Temporal lobe (tissue), 4 donors: ENCODE measurements at places on chromosomes 5 and 9. TPM values are rescaled to one million over a fixed set of nuclear protein-coding genes. Genes with fewer than 3 reads are reported as not detected.

Gene BOD1
- 44.5 TPM for total RNA-seq

Gene HACD4
- total RNA-seq: 0.49 TPM

Gene PCDH1
- total RNA-seq: 49.2 TPM

Gene SLC6A19
- under 0.01 TPM for total RNA-seq

Gene LCN12
- total RNA-seq: 0.74 TPM

Gene STOML2
- total RNA-seq: 27.5 TPM

Gene TARS1
- total RNA-seq: 87.3 TPM

Gene NFIL3
- 29.5 TPM for total RNA-seq

Gene PDLIM4
- 6.9 TPM for total RNA-seq

Gene IFNA21
- total RNA-seq: not detected

Gene CACNA1B
- total RNA-seq: 30.2 TPM

Gene CDK9
- total RNA-seq: 40.1 TPM

Gene PIK3R1
- 114 TPM for total RNA-seq

Gene KCNN2
- total RNA-seq: 15.0 TPM

Gene BRINP1
- 26.1 TPM for total RNA-seq

Gene ACOT12
- total RNA-seq: 0.98 TPM

Gene AFAP1L1
- total RNA-seq: 5.2 TPM

Gene DNAH5
- 3.7 TPM for total RNA-seq

Gene CCL27
- total RNA-seq: 0.25 TPM

Gene SAXO1
- under 0.01 TPM for total RNA-seq

Gene CDH18
- 6.4 TPM for total RNA-seq

Gene EIF4EBP3
- not detected for total RNA-seq

Gene GRIA1
- 184 TPM for total RNA-seq

Gene MAMDC2
- total RNA-seq: 2.5 TPM

Gene OMD
- total RNA-seq: 3.7 TPM

Gene DOCK2
- 2.0 TPM for total RNA-seq

Gene IFNE
- not detected for total RNA-seq

Gene NTNG2
- 4.9 TPM for total RNA-seq

Gene CER1
- total RNA-seq: not detected

Gene IQGAP2
- total RNA-seq: 20.7 TPM

Gene DBH
- not detected for total RNA-seq

Gene FUT7
- total RNA-seq: not detected

Gene MARCOL
- total RNA-seq: not detected

Gene DND1
- 0.74 TPM for total RNA-seq

Gene NKD2
- total RNA-seq: 3.2 TPM

Gene SLC45A2
- 0.49 TPM for total RNA-seq

Gene RMND5B
- total RNA-seq: 16.7 TPM

Gene CLK4
- total RNA-seq: 31.5 TPM

Gene ERP44
- total RNA-seq: 21.9 TPM

Gene TLX3
- total RNA-seq: not detected

Gene PCDHGA1
- 3.2 TPM for total RNA-seq

Gene PCDHAC2
- total RNA-seq: 28.8 TPM

Gene ZNF484
- total RNA-seq: 52.1 TPM

Gene LRRTM2
- 118 TPM for total RNA-seq

Gene SLC34A3
- not detected for total RNA-seq

Gene KCNIP1
- 15.0 TPM for total RNA-seq

Gene NR2F1-AS1
- total RNA-seq: 50.4 TPM

Gene CDH9
- 10.3 TPM for total RNA-seq

Gene SH3TC2
- total RNA-seq: 0.49 TPM

Gene CEL
- 0.49 TPM for total RNA-seq
